RPMI7951 (cell line): ENCODE measurements at places on chromosomes 2 and 18. TPM values are rescaled to one million over a fixed set of nuclear protein-coding genes. Genes with fewer than 3 reads are reported as not detected.

The CCDC121 gene
- 1.8 and 2.2 TPM in 2 replicates for total RNA-seq

The ANKRD53 gene
- total RNA-seq = 0.20 TPM in 1 of 2 replicates, not detected in the other

DNA sequence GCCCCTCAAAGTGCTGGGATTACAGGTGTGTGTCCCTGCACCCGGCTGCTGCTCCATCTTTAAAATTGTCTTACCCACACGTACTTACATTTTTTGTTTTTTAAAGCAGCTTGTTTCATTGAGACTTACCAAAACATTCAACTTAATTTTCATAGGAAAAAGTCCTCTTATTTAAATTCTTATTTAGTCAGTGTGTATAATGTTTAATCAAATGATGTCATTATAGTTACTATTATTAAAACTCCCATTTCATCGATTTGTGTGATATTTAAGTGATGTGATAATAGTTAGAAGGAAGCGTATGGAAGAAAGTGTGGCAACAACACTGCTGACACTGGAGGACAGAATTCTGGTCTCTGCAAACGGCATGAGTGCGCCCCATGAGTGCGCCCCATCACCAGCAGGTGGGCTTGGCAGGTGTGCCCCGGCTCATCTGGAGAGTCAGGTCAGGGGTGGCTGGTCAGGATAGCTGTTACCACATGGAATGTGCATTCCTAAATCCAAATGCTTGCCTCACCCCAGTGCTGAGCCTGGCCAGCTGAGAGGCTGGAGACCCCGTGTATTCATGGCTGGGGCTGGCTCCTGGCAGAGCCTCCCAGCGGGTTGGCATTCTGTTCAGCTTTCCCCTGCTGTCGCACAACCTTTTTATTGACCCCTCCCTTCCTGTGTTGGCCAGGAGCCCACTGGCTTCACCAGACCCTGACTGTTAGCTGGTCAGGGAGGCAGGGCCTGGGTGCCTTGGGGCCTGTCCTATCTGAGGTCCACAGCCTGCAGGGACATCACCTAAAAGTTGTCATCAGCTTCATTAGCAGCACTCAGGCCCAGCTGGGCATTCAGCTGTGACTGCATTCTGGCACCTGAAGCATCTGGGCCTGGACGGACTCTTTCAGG is 79.7 kb downstream of the AGAP1 start:
- no peak for DNase-seq

DNA sequence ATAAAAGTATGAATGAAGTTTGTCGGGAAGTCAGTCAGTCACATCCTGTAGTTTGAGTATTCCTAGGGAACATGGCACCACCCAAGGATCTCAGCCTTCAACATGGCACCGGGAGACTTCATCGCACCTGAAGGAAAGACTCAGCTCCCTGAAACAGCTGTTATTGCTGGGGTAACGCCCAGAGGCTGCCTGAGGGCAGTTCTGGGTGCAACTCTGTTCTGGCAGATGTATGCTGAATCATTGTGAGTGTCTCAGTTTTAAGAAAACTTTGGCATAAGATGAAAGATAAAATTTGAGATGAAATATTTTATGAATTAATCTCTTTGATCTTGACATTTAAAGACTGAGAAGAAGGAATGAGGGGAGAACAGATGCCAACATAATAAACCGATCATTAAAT is 49.9 kb upstream of the SERPINB2 start:
- DNase-seq = peak; percentile 47

GRCh38 chr2:178420463-178420999 is 30.4 kb downstream of the PRKRA start:
- no peak for DNase-seq

The MLPH gene
- 121 and 159 TPM in 2 replicates for total RNA-seq
